ENCODE measurements at places on chromosomes 6 and 20. TPM values are rescaled to one million over a fixed set of nuclear protein-coding genes. Genes with fewer than 3 reads are reported as not detected.

GRCh38 chr6:7550433-7550801 is 8.9 kb downstream of the DSP start:
- DNase-seq, result no peak

- no peak for DNase-seq
Measured at GRCh38 chr6:6006428-6007365, at the start of gene NRN1. Gene NRN1 (minus strand): TSS chr6:6006925. CDS start chr6:6006749, 176 bp downstream.

DNA sequence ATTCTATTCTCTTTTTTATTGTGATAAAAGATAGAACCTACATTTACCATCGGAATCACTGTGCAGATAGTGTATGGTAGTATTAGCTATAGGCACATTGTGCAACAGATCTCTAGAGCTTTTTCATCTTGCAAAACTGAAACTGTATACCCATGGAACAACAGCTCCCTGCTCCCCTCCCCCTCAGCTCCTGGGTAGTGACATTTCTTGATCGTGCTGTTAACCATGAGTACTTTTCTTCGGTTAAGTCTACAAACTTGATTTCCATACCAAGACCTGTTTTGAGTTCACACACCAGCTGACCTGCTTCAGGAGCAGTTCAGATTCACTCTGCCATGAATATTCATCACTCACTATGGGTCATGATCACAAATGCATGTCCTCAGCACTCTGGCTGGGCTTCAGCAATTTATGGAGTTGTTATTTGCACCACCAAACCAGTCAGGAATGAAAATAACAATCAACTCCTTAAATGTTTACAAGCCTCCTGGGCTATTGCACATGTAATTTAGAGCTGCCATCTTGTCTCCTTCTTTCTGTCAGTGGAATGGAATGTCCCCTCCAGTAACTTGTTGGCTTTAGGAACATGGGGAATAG is 32.8 kb downstream of the PRDM1 start:
- DNase-seq, result no peak

DNA sequence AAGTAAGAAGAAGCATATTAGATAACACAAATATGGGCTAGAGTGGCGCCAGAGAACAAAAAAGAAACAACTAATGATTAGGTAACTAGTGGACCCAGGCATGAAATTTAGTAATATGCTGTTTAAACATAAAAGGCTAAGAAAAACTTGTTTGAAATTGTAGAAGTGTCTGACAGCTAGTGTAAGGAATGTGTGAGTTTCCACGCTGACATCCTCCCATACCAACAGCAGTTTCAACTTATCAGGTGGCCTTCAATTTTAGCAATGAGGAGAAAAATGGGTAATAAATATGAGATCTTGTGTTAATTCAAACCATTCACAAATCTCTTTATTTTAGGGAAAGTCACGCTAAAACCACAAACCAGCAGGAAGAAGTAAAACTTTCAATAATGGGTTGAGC is 440.2 kb upstream of the FLRT3 start:
- DNase-seq, result no peak

DNA sequence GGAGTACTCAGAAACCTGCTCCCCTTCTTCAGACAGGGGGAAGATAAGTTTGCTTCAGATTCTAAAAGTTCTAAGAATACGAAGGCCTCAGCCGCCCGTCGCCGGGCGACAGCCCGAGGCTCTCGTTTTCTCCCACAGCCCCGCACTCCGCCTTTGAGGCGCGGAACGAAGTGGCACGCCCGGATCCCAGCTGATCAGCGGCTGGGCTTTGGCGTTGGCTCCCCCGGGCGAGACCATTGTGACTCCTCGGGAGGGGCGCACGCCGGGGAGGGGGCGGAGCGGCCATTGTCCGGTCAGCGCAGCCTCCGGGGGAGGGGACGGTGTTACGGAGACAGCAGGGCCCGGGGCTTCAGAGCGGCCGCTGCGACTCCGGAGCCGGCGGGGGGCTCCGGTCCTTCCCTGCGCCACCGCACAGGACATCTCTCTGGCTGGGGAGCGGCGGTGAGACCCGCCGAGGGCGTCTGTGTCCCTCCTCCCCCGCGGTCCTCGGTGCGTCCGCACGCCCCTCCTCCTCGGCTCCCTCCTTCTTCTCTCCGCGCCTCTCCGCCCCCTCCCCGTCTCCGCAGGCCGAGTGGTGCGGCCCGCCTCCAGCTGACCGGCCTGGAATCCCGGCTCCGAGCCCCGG is at the start of gene ZFAND3:
TSS of gene ZFAND3 (plus strand) at position 551 of the 625 bp plus-strand sequence. CDS start 219 bp downstream, outside the sequence.
- peak; percentile 99 for DNase-seq

DNA sequence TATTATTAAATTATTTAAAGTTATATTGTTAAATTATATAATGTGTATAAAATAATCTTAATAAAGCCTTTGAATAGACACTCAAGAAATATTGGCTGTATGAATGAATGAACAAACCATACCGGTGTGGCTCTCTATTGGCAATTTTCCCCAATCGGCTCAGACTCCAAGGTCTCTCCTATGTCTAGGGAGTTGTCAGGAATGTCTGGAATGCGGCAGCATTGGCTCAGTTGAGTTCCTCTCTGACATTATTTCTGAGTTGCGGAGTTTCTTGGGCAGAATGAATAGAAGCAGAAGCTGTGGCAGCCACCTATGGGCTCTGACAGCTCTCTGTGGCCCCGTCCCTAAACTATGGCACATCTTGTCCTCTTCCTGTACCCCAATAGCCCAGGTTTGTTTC is 111.0 kb downstream of the SOBP start:
- no peak for DNase-seq

GRCh38 chr20:18496042-18496441 is 983 bp downstream of the RBBP9 start:
- no peak for DNase-seq

DNA sequence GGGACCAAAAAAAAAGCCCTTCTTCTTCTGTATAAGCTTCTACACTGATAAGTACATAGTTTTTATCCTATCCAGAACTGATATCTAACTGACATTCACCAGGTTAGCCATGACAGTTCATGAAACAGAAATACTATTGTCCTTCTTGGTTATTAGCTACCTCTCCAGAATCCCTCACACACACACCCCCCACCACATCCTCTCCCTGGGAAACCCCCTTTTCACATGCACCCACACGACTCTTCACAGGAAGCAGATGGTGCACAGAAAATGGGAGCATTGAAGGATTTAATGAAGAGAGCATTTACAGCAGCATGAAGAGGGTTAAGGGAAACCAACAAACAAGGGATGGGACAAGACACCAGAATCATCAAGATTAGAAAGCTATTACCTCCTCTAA is 88.9 kb downstream of the FHL5 start:
- no peak for DNase-seq

DNA sequence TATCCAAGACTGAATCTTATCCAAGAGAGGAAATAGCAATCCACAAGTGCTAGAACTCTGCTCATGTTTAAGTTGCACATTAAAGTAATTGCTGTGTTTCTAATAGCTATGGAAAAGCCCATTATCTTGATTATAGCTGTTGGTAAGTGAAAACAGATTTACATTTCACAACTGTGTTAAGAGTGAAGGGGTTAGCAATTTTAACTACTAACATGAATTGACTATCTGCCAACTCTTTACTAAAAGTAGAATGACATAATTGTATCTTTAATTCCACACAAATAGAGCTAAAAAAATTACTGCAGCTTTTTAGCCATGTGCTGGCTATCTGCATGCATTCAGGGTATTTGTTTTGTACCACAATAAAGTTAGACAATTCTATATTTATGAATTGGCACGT is 277.9 kb upstream of the IRAK1BP1 start:
- no peak for DNase-seq

GRCh38 chr6:107129370-107129925 is 14.1 kb upstream of the BEND3 start:
- DNase-seq, result no peak

GRCh38 chr20:49280463-49281058 is 2.7 kb upstream of the ZNFX1 start:
- no peak for DNase-seq

DNA sequence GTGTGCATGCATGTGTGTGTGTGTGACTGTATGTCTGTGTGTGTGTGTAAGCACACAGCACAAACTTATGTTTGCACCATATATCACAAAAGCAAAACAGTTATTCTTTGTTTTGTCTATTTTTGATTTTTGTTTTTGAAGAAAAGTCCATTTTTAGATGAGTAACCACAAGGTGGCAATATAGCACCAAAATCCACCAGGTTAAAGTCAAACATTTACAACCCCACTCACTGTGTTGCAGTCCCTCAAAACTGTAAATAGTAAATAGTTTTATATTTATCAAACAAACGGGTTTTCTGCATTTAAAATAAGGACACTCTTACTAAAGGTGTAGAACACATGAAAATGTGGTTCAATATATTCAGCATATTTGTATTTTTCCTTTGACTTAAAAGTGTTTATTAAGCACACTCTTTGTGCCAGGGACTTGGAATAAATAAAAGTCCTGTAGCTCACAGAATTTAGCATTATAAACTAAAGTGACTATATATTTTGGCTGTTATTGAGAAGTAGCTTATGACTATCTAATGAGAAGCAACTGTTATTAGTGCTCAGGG is 118.5 kb downstream of the GFRAL start:
- no peak for DNase-seq

GRCh38 chr20:24337069-24337468 is 132.4 kb upstream of the SYNDIG1 start:
- no peak for DNase-seq

DNA sequence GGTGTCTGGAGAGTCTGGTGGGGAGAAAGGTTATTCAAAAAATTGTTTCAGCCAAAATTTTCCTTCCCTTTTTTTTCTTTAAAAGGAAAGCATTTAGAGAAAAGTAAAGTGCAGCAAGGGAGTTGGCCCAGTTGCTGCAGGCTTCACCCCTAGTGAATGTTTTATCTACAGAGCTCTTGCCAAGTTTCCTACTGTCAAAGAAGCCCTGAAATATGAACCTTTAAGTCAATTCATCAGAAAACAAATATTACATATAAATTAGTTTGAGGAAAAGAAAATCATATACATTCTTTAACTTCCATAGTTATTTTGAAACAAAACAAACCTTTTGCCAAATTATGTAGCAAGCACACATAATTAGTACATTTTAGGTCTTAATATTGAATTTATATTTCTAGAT is 25.0 kb upstream of the HMGCLL1 start:
- DNase-seq, result no peak

- DNase-seq, result no peak
Measured at GRCh38 chr6:130882370-130882769, 55.2 kb downstream of the SMLR1 start.

GRCh38 chr6:43052842-43053544 is 658 bp downstream of the CUL7 start:
- DNase-seq, result no peak

DNA sequence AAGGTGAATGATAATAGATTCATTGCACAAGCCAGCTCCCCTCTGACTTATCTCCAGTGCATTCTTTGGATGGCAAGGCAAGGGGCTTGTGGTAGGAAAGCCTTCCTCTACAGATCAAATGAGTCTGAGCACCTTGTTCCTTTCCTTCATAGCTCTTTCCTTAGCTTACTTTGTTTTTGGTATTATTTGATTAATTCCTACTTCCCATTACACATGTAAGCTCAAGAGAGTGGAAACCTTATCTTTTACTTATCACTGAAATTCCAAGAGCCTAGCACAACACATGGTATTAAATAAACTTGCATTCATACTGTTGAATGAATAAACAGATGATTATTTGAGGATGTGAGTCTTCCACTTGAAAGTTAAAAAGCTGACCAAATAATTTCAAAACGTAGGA is 41.7 kb downstream of the FRK start:
- no peak for DNase-seq

DNA sequence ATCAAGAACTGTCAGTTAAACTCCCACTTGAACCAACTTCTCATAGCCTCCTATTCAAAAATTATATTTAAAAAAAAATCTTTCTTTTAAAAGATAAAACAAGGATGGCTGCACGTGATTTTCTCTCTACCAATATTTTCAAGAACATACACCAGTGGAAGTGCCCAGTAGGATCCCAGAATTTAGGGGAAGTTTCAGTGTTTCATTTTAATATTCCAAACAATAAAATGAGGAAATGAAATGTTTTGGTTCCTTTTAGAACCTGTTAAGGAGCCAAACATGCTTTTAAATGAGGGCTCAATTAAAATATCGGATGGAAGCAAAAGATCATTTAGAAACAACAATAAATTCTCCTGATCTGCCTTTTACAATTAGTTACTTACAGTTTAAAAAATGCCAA is 26.4 kb upstream of the PRELID3B start:
- DNase-seq, result no peak

DNA sequence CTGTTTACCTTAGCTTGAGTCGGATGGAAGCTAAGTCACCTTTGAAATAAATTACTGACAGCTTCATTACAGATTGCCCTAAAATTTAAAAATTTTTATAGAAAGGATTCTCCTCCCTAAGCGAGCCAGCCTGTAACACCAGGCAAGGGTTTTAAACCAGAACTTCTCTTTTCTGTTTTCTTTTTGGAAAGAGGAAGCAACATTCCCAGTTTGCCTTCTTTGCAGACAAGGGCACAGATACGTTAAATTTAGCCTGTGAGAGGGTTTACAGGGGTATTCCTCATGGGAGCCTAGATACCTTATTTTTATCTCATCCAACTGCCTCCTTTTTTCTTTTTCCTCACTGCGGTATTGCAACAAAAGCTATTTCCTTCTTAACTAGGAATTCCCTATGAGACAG is 45.0 kb downstream of the GNAS start:
- no peak for DNase-seq

DNA sequence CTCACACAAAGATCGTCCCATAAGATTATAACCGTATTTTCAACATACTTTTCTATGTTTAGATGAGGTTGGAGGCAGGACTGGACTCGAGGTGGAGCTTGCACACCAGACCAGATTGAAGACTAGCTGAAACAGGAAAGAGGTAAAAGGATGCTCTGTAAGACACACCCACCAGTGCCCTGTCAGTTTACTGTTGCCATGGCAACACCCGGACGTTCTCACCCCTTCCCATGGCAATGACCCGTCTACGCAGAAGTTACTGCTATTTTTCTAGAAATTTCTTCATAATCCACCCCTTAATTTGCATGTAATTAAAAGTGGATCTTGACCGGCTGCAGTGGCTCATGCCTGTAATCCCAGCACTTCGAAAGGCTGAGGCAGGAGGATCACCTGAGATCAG is 13.6 kb upstream of the SRSF6 start:
- DNase-seq, result no peak

The MOG gene
- total RNA-seq, result 0.69 TPM

The SUPT3H gene
- 7.9 TPM for total RNA-seq

The CLDN20 gene
- total RNA-seq, result not detected

The DPPA5 gene
- total RNA-seq, result not detected

The PGC gene
- not detected for total RNA-seq

The VSTM2L gene
- total RNA-seq, result 6.4 TPM

The SALL4 gene
- total RNA-seq, result not detected

The FOXF2 gene
- 1.2 TPM for total RNA-seq

The PPP1R14C gene
- not detected for total RNA-seq

The ADAM33 gene
- 52.0 TPM for total RNA-seq

The LGSN gene
- total RNA-seq, result not detected

The RING1 gene
- total RNA-seq, result 29.8 TPM

The SEC63 gene
- 114 TPM for total RNA-seq

The GPSM3 gene
- 15.4 TPM for total RNA-seq

The C6orf141 gene
- 1.7 TPM for total RNA-seq

The TFAP2A gene
- total RNA-seq, result 0.52 TPM

The BIRC7 gene
- not detected for total RNA-seq

The L3MBTL1 gene
- 7.1 TPM for total RNA-seq
